ENCODE measurements at places on chromosomes 7 and 10. TPM values are rescaled to one million over a fixed set of nuclear protein-coding genes. Genes with fewer than 3 reads are reported as not detected.
A peak's percentile ranks its signal among the peaks of the same experiment; 100 is the strongest.

DNA sequence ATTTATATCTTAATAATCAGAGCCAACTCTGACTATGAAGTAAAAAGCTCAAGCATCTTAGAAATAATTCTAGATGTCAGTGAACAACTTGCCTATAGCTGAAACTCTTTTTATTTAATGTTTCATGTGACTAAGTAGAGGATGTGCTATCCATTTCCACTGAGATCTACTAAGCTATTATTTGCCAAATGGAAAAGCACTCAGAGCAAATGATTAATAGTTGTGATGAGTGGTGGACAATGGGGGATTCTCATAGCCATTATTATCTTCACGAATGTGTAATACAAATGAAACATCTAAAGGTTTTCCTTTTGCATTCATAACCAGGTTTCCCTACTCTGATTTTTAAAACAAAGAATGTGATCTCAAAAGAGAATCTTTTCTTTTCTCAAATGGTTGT is 126.6 kb upstream of the GNAI1 start:
- DNase-seq: no peak

GRCh38 chr7:112143582-112143981 is 62.6 kb downstream of the DOCK4 start:
- peak; percentile 82 for DNase-seq

GRCh38 chr7:127780489-127780888 is 128.5 kb downstream of the SND1 start:
- no peak for DNase-seq

DNA sequence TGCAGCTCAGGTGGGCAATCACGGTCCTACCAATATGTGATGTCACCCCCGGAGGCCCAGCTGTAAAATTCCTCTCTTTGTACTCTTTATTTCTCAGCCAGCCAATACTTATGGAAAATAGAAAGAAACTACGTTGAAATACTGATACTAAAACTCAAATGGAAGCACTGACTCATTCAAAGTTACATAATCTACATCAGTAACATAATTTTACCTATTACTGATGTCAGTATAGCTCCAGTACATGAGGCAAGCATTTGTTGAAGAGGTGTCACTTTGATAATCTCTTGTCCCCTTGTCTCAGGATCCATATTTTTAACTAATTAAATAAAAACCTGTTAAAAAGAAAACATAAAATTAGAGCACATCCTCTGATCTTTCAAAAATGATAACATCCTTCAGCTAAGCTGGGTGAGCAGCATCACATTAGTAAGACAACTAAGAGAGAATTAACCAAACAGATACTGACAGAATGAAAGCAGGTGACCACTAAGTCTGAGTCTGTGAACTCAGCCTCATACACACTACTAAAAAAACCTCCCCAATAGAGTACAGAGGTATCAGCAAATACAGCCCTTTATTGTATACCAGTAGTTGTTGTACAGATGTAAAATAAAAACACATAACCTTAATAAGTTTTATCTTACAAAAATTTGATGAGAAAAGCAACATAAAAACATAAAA is 17.6 kb downstream of the SLC25A40 start:
- no peak for DNase-seq

DNA sequence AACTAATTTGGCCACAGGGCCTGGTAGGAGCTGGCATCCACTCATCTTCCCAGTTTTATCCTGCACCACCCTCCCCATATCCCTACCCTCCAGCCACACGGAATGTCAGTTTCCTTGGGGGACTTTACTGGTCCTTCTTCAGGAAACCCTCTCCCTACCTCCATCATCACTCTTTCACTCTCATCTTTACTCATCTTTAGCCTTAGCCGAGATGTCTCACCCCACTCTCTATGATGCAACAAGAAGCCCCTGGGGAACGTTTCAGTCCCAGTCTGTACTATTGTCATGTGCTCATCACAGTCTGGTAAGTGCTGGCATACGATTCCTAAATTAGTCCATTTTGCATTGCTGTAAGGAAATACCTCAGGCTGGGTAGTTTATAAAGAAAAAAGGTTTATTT is 34.9 kb upstream of the TMEM248 start:
- DNase-seq: no peak

- no peak for DNase-seq
Measured at GRCh38 chr10:76305930-76306615, 874.6 kb downstream of the LRMDA start.

DNA sequence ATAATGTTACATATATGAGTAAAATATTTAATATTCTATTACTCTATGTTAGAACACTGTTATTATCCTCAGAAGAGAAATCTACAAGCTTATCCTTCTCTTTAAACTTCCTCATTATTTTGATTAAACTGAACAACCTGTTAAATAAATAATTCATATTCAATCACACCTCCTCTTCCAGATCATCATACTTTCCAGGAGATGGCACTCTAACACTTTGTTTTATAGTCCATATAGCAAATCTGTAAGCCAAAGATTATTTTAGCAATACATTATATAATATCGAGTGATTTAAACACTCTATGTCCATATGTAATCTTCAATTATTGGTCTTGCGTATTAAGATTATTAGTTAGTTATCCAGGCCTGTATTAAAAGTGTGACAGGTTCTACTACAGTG is 694.1 kb downstream of the ANKRD7 start:
- no peak for DNase-seq

STAG3 gene
- 0.13 TPM for total RNA-seq

GRID2IP gene
- total RNA-seq: not detected

DNA sequence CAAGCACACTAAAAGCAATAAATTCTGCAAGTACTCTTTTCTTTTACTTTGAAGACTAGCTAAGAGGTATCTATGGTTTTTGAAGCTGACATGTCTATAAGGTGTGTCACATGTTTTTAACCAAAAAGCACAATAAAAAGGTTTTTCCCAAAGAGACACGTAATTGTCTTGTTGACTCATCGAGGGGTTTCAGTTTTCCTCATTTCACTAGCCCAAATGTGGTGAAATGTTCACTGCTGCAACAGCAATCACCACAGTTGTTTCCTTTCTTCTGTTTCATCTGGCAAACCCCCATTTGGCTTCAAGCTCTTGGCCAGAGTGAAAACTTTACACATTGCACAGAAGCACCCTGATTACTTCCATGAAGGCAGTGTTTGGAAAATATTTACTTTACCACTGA is 3.8 kb upstream of the HOXA4 start:
- DNase-seq: peak; percentile 73

PNLIP gene
- total RNA-seq: not detected

- DNase-seq: peak; percentile 80
Measured at GRCh38 chr10:128875956-128876736, 590.9 kb upstream of the MGMT start.

NRG3 gene
- total RNA-seq: not detected

DNA sequence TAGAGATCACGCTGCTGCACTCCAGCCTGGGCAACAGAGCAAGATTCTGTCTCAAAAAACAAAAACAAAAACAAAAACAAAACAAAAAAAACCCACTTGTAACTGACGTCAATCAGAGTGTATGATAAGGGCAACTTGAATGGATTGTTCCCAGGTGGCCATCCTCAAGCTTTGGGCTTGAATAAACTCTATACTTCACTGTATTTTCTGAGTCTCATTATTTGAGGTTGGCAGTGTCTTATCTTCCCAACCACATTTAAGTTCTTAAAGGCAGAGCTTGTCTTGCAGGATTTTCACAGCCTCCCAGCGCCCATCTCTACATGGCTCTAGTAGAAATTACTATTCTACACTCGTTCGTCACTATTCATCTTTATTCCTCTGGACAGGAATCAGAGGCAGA is 5.1 kb upstream of the OAT start:
- no peak for DNase-seq

DNA sequence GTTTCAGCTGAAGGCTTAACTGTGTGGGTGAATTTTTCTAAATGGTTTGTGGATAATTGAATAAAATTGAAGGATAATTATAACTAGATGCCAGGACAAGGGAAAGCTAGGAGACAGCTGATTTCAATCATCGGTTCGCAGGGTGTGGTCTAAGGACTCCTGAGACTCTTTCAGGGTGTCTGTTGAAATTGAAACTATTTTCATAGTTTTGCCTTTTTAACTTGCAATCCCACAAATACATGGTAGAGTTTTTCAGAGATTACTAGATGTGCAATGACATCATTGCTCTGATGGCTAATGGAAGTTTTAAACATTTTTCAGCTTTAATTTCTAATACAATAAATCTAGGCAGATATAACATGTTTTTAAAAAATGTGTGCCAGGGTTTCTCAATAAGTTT is 18.5 kb downstream of the TRUB1 start:
- no peak for DNase-seq

DNA sequence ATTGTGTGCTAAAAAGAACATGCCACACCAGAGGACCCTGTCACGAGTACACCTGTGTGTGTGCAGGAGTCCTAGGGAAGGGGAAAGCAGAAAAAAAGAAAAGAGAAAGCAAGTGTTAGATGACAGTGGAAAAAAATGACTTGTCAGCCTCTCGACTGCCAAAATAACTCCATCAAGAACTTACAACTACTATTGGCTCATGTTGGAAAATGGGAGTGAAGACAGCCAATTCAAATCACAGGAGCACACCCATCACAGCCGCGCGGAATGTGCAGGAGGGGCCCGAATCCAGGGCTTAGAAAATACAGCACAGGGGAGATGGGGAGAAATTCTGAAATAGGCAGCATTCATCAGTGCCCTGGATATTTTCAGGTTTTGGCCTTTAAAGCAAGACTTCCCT is 38.1 kb upstream of the FOXI2 start:
- DNase-seq: no peak

ASB4 gene
- not detected for total RNA-seq

NUPR2 gene
- total RNA-seq: not detected

RARRES2 gene
- not detected for total RNA-seq

Measured in MG63 (cell line).